ENCODE measurements at places on chromosomes 5 and 9. TPM values are rescaled to one million over a fixed set of nuclear protein-coding genes. Genes with fewer than 3 reads are reported as not detected.

Gene INSL6
- total RNA-seq = not detected

Gene TMEM215
- total RNA-seq = not detected

Gene LRRC14B
- not detected for total RNA-seq

Gene PIP5K1B
- total RNA-seq = 14.0 TPM

Gene CAVIN4
- 0.26 TPM for total RNA-seq

Gene SLC6A19
- total RNA-seq = 179 TPM

Gene ANKRD31
- total RNA-seq = 0.17 TPM

DNA sequence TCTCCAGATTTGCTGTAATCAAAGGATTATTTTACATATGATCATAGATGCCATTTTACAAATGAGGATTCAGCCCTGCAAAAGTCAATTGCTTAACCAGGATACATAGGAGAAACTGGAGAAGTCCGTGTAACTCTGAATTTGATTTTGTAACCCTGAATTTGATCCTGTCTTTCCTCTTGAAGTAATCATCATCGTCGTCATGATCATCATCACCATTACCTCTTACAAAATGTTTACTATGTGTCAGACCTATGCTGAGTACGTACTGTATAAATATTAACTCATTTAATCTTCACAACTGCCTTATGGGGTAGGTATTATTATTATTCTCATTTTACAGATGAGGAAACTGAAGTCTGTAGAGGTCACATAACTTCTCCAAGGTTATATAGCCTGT lies 271.5 kb downstream of the DOCK8 start:
- no peak for DNase-seq

DNA sequence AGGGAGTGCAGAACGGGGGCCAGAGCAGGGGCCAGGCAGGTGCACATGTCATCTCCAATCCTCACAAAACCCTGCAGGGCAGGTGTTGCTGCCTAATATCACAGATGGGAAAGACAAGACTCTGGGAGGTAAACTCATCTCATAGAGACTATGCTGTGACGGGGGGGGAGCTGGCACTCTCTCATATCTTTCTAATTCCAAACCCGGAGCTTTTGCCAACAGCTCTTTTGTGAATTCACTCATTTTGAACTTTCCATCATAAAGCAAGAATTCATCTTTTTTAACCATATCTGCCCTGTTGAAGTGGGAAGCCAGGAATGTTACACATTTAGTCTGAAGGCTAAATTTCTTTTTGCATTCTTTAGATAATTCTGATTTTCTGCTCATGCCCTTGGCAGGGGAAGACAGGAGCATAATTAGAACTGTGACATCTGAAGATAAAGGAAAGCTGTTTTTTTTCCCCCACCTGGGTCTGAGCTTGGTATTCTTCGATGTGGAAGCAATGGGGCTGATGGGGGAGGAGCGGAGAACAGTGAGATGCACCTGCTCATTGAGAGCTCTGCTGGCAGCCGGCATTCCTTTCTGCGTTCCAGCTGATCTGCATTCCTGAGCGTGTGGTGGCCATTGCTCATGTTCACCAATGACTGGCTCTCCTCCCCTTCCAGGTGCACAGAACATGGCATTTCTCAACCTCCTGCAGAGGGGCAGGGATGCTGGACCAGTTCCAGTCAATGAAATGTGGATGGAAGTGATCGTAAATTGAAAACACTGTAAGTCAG lies 159.2 kb downstream of the NSG2 start:
- peak; percentile 22 for DNase-seq

GRCh38 chr9:112093147-112093869 lies 81.8 kb downstream of the SUSD1 start:
- DNase-seq = no peak

GRCh38 chr5:126925482-126925881 lies 104.9 kb downstream of the MARCHF3 start:
- no peak for DNase-seq

GRCh38 chr5:91027405-91028139 lies 355.5 kb downstream of the ARRDC3 start:
- no peak for DNase-seq

DNA sequence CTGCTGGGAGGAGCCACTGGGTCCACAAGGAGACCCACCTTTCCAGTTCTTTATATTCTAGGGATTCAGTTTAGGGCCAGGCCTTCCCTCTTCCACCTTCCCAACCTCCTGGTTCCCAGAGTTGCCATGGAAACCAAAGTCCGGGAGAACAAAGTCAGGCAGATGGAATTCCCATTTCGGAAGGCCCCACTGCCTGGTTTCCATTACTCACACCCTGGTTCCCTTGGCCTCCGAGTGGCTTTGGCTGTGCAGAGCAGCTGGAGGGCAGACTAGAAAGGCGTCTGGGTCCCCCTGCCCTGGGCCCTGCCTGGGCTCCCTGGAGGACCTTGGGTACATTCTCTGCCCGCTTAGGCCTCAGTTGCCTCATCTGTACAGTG lies 136.1 kb downstream of the RGS3 start:
- DNase-seq = no peak

- no peak for DNase-seq
These were observed 627.9 kb upstream of the RORB start for GRCh38 chr9:73869264-73869663.
